ENCODE measurements at places on chromosomes 16 and 17.

DNA sequence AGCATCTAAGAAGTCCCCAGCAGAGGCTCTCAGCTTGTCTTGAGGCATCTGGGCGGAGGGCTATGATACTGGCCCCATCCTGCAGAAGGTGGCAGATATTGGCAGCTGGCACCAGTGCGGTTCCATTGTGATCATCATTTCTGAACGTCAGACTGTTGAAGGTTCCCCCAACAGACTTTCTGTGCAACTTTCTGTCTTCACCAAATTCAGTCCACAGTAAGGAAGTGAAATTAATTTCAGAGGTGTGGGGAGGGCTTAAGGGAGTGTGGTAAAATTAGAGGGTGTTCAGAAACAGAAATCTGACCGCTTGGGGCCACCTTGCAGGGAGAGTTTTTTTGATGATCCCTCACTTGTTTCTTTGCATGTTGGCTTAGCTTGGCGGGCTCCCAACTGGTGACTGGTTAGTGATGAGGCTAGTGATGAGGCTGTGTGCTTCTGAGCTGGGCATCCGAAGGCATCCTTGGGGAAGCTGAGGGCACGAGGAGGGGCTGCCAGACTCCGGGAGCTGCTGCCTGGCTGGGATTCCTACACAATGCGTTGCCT, at the start of gene CIITA:
Gene CIITA (plus strand): TSS at position 404 of the 543 bp plus-strand sequence. CDS start 129 bp downstream, at position 533.
- no peak for DNase-seq

DNA sequence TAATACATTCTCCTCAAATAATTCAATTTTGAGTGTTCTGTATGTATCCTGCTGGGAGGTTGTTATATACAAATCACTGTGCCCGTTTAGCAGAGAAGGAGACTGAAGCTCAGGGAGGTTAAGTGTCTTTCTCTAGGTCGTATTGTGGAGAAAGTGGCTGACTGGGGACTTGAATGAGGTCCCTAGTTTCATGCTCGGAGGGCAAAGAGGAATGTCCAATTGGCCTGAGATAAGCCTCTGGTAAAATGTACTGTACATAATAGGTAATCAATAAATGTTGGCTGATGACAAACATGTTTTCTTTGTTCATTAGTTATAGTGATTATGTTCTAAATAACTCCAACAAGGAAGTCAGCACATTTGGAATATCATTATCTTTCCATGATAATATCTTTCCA, 442.6 kb downstream of the UTP18 start:
- DNase-seq: no peak

DNA sequence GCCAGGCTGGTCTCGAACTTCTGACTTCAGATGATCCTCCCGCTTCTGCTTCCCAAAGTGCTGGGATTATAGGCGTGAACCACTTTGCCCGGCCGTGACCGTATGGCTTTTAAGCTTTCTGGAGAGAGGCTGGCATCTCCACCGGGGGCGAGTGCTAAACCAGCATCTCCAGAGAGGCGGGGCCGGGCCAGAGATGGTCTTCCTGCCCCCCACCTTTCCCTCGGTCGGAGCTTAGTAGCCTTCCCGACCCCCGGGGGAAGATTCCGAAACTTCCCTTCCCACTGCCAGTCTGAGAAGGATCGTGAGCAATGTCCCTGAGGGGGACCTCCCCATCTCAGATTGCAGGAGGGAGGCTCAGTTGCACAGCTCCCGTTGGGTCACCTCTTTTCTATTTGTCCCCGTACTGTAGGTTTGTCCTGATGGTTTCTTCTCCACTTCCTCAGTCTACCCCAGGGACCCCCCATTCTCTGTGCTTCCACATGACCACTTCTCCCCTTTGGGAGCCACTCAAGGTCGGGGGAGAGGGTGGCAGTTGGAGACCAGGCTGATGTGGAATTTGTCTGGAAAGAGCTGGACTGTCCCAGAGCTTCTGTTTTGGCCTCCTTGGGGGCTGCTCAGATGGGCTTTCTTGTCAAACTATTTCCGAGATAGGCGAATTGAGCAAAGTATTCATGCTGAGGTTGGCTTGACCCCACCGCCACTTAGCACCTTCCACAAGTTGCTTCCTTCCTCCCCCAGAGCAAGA, 18.2 kb downstream of the IGF2BP1 start:
- DNase-seq: no peak

- DNase-seq: no peak
These were observed 90.7 kb upstream of the SMIM36 start for GRCh38 chr17:55601874-55602364.

DNA sequence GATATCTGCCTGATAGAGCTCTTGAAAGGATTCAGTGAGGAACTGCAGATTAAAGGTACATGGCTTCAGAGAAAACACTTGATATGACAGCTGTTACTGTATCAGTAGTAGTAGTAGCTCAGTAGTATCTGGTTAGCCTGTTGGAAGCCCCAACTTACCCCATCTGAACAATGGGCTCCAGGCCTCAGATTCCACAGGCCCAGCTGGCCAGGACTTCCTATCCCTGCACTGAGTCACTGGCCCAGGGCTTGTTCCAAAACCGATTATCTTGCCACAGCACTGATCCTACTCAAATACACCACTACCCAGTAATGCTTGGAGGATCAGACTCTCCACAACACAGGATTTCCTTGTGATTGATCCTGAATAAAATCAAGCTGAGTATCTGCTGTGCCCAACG, 32.6 kb downstream of the DCUN1D3 start:
- DNase-seq: no peak

- no peak for DNase-seq
These were observed 43.2 kb downstream of the MYH3 start for GRCh38 chr17:10613775-10614513.

- no peak for DNase-seq
These were observed 6.2 kb upstream of the TMEM100 start for GRCh38 chr17:55728833-55729232.

- no peak for DNase-seq
These were observed 16.1 kb downstream of the MRM3 start for GRCh38 chr17:798246-798645.

DNA sequence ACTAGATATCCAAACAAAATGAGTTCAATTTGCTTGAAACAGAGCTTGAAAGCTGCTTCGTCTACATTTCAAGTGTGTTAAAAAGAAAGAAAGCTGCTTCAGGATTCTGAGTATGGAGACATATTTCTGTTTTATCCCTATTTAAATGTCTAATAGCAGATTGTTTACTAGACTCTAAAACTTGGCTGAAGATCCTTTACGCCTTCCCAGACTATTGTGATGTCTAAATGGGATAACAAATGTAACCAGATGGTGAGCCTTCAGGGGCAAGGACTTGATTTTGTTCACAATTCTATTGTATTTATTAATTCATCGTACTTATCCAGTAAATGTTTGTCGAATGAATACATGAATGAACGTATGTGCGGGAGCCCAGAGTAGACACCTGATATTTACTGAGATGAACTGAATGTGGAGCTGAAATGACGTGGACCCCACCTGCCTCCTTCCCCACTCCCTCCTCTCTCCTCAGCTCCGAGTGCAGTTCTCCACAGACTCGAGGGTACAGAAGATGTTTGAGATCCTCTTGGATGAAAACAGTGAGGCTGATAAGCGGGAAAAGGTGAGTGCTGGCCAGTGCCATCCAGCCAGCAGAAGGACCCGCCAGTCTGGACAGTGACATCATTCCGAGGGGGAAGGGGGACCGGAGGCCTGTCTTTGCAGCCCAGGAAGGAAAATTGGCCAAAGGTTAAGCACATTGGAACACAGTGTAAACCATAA, 5.0 kb downstream of the UNC45B start:
- no peak for DNase-seq
